ENCODE measurements at places on chromosomes 4 and X.
A peak's percentile ranks its signal among the peaks of the same experiment; 100 is the strongest.

DNA sequence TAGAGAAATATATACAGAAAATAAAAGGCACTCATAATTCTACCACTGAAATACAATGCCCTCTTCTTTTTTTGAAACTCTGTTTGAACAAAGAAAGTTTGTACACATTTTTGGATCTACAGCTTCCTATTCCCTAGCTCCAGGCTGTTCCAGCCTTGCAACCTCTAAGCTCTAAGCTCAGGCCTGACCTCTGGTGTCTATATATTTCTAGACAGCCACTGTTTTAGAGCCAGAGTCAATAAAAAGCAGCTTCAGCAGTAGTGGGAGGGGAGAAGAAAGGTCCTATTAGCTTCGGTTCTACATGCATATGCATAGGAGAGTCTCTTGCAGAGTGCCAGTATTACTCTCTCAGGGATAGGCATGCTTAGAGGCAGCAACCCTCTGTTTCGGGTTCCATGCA is 39.7 kb downstream of the CLDN2 start:
- no peak for DNase-seq

DNA sequence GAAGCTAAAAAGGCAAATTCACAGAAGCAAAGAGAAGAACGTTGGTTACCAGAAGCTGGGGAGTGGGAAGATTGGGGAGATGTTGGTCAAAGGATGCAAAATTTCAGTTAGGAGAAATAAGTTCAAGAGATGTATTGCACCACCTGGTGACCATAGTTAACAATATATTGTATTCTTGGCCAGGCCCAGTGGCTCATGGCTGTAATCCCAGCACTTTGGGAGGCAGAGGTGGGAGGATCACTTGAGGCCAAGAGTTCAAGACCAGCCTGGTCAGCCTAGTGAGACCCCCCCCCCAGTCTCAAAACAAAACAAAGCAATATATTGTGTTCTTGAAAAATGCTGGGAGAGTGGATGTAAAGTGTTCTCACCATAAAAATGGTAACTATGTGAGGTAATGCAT is 67.9 kb downstream of the TAB3 start:
- no peak for DNase-seq

- no peak for DNase-seq
These were observed 19.7 kb upstream of the PRPS2 start for GRCh38 chrX:12771445-12772069.

GRCh38 chr4:143380629-143381028 is 44.0 kb downstream of the GAB1 start:
- DNase-seq, result no peak

DNA sequence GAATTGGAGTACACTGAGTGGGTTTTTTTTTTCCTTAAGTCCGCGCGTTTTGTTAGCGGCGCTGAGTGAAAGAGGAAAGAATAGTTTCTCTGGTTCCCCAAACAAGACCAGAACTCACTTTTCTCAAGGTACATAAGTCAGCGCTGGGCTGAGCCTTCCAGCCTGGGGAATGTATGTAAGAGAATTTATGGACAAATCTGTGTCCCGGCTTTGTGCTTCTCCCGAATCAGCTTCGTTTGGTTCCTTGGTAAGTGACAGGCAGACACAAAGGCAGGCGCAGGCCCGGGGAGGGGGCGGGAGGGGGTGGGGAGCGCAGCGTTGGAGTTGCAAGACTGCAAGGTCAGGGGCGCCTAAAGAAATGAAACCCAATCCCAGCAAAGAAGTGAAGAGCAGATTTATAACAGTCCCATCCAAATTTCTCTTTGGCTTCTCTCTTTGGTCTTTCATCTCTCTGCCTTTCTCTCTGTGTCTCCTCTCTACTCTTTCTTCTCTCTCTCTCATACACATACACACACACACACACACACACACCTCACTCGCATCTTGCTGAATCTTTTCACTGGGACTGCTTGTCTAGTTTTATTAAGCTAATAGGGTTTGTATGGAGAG is 981 bp downstream of the TET2 start:
- no peak for DNase-seq

DNA sequence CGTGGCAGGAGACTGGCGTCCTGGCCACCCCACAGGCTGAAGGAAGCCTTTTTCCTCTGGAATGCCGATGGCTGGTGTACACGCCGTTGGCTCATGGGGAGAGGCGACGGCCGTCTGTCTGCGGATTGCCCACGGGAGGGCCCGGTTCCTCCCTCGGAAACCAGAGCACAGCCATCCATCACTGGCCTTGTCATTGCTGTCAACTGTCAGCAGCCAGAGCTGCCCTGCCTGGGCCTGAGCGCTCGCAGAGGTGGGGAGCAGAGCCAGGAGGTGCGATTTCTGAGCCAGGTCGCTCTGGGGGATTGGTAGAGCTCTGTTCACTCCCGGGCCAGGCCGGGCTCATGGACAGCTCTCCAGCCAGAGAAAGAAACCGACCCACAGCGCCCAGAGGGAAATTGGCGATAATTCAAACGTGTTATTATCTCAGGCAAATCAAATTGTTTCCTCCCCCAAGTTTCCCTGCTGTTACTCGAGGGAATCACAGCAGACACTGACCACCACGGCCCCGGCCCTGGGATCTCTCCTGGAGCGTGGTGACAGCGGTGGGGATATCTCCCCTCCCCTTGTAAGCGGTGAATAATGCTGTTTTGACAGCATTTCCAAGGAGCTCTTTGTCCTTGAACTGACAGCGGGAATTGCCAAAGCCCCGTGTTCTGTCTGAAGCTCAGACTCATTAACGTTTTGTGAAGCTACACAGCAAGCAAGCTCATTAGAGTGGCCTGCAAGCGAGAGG is 220.9 kb upstream of the PSAPL1 start:
- no peak for DNase-seq

GRCh38 chr4:157792716-157793115 is 380.1 kb downstream of the GASK1B start:
- no peak for DNase-seq

- no peak for DNase-seq
These were observed 593 bp upstream of the JAKMIP1 start for GRCh38 chr4:6200922-6201362.

DNA sequence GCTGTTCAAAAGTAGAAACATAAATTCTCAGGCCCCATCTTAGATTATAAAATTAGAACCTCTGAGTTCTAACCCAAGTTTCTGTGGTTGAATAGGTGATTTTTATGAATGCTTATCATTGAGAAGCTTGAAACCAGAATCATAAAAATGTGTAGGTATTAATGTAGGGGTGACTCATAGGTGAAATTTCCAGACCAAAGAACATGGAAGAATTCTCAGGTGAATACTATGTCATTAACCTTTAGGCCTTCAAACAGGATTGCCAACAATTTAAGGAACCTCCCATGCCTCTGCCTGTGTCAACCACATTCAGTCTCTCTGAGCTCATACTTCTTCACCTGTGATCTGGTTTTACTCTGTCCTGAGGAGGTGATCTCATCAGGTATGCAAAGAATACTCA is 177.8 kb downstream of the NPFFR2 start:
- no peak for DNase-seq

- DNase-seq, result no peak
These were observed 44.4 kb downstream of the PSAPL1 start for GRCh38 chr4:7390336-7390735.

DNA sequence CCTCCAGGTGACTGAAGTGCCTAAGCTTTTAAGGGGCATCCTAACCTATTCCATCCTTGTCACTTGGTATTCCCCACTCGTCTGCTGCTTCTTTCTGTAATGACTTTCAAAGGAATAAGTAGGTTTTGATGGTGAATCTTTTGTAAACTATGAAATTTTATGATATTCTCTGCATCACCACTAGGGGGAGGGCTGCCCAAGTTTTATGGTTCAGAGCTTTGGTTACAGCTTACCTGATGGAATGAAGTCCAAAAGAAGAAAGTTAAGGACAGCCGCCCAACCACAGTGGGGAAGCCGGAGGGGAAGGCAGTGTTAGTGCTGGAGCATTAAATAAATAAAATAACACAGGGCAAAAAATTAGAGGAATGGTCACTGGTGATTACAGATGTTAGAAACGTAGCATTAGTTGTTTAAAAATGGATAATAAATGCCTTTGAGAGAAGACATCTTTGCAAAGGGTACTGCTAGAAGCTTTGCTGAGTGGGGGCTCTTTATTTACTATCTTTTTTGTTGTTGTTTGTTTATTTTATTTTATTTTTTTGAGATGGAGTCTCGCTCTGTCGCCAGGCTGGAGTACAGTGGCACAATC is 204.9 kb downstream of the GBA3 start:
- no peak for DNase-seq

DNA sequence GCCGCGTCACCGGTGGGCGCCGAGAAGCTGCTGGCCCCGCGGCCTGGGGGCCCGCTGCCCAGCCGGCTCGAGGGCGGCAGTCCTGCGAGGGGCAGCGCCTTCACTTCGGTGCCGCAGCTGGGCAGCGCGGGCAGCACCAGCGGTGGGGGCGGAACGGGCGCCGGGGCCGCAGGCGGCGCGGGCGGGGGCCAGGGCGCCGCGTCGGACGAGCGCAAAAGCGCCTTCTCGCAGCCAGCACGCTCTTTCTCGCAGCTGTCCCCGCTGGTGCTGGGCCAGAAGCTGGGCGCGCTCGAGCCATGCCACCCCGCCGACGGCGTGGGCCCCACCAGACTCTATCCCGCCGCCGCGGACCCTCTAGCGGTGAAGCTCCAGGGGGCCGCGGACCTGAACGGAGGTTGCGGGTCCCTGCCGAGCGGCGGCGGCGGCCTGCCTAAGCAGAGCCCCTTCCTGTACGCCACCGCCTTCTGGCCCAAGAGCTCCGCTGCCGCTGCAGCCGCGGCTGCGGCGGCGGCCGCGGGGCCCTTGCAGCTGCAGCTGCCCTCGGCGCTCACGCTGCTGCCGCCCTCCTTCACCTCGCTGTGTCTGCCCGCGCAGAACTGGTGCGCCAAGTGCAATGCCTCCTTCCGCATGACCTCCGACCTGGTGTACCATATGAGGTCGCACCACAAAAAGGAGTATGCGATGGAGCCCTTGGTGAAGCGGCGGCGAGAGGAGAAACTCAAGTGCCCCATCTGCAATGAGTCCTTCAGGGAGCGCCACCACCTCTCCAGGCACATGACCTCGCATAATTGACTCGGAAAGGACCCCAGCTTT is 5.6 kb downstream of the PRDM8 start:
- DNase-seq, result no peak

GRCh38 chr4:85414972-85415371 is 60.0 kb upstream of the ARHGAP24 start:
- DNase-seq, result no peak

- no peak for DNase-seq
These were observed 160.3 kb upstream of the MAB21L2 start for GRCh38 chr4:150421612-150422011.

DNA sequence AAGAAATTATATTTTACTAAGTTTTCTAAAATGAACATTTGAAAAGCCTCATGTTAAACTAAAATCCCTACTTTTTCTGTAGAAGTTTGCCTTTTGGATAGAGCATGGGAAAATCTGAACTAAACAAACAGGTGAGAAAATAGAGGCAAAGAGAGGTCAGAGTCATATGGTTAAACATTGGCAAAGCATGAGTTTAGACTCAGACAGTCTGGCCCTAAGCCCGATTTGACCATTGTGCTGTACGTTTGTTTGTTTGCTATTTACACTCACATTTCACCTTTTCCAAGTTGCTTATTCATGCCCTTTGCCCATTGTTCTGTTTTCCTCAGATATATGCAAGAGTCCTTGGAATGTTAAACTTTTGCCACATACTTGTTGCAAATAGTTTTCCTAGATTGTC is 85.4 kb downstream of the TIGD2 start:
- no peak for DNase-seq

- no peak for DNase-seq
These were observed 25.4 kb upstream of the TNIP3 start for GRCh38 chr4:121189326-121190215.

DNA sequence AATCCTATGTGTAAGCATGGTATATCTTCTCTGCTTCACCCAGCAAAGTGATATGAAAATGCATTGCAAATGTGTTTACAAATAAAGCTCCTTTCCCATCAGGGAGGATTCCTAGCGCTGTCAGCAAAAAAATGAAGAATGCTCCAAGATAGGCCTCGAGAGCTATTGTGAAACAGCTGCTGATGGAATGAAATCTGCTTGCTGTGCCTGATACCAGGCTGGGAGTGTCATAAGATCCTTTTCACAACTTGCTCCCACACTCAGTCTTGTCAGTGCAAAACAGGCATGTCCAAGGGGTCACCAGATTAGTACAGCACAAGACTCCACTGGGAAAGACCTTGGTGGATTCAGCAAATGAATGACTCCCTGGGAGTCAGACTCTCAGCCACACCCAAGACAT is 34.1 kb downstream of the HNRNPH2 start:
- DNase-seq, result no peak

GRCh38 chr4:17787315-17787714 is 5.9 kb upstream of the FAM184B start:
- peak; percentile 18 for DNase-seq

GRCh38 chrX:70878902-70879301 is 29.6 kb downstream of the TEX11 start:
- DNase-seq, result no peak

Measured in AG04450 (cell line).